Karpas-422 (cell line): ENCODE measurements at places on chromosomes 5 and 9. TPM values are rescaled to one million over a fixed set of nuclear protein-coding genes. Genes with fewer than 3 reads are reported as not detected.

- H3K27me3 ChIP-seq, result no peaks in the 10 kb centered on the region
- no peaks in the 10 kb centered on the region for H3K36me3 ChIP-seq
- no peak overlapping the region for H3K4me3 ChIP-seq
- DNase-seq, result no peak
- H3K27ac ChIP-seq, result no peak overlapping the region
- no peaks in the 10 kb centered on the region for H3K4me1 ChIP-seq
These were observed 533.4 kb downstream of the IRX1 start for GRCh38 chr5:4128994-4129393.

The FAT2 gene
- not detected in 2 replicates for total RNA-seq

GRCh38 chr5:178271726-178272479, 39.3 kb upstream of the PHYKPL start:
- H3K27me3 ChIP-seq, result no peaks in the 10 kb centered on the region

- no peak for DNase-seq
- no peak overlapping the region for H3K4me3 ChIP-seq
- H3K36me3 ChIP-seq, result no peaks in the 10 kb centered on the region
- no peaks in the 10 kb centered on the region for H3K27me3 ChIP-seq
- no peak overlapping the region for H3K27ac ChIP-seq
These were observed 36.8 kb downstream of the HAPLN1 start for GRCh38 chr5:83683836-83684235.

GRCh38 chr9:2765250-2765880, 48.1 kb downstream of the KCNV2 start:
- no peak for DNase-seq
- no peak overlapping the region for H3K4me3 ChIP-seq
- no peaks in the 10 kb centered on the region for H3K27me3 ChIP-seq
- no peak overlapping the region for H3K27ac ChIP-seq
- peaks cover 29% of the 10 kb centered on the region for H3K36me3 ChIP-seq
- H3K4me1 ChIP-seq, result peaks cover 10% of the 10 kb centered on the region

- peak; percentile 39 for DNase-seq
- no peaks in the 10 kb centered on the region for H3K27me3 ChIP-seq
- H3K4me1 ChIP-seq, result no peaks in the 10 kb centered on the region
- H3K27ac ChIP-seq, result no peak overlapping the region
- H3K36me3 ChIP-seq, result no peaks in the 10 kb centered on the region
- no peak overlapping the region for H3K4me3 ChIP-seq
These were observed 40.4 kb downstream of the CCL28 start for GRCh38 chr5:43371821-43372220.

The PCDH12 gene
- not detected in 2 replicates for total RNA-seq
